SIG-M5 (cell line): ENCODE measurements at places on chromosomes 4 and X.

DNA sequence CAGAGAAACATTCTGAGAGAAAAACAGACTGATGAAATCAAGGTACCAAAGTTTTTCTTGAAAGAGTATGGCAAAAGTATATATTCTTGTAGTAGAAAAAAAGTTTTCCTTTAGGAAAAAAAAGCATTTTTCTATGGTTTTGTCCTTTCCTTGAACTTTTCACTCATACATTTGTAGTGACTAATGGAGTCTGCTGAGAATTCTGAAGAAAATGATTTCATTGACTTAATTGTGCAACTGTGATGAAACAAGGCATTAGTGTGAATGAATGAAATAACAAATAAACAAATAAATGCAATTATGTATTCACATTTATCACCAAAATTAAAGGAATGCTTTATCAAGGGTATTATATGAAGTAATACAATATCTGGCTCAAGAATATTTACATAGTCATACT, 5.7 kb downstream of the CSN1S1 start:
- DNase-seq: no peak

DNA sequence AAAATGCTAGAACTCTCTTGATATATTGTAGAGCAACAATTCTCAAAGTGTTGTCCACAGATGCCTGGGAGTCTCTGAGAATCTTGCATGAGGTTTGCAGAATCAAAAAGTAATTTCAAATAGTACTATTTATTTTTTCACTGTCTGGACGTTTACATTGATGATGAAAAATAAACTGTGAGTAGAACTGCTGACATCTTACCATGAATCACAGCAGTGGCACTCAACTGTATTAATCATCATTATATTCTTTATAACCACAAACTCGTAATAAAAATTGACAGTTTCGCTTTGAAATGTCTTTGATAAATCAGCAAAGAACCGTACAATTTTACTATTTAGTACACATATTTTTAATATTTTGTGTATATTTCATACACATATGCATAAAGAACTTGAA, 94.5 kb downstream of the NAF1 start:
- no peak for DNase-seq

DNA sequence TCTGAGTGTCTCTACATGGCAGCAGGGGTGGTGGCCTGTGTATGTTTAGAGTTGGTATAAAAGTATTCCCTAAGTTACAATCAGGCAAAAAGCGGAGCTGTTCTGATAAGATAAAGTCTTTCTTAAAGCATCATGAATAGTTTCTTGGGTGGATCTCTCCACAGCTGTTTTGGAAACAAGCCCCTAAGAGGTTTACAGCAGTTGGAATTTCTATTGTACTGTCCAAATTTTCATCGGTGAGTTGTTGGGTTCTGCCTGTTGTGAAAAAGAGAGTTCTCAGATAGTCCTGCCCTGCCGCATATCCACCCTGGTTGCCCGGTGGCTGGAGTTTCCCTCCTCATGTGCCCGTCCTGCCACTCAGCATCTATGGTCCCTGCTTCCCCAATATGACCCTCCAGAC, 50.1 kb downstream of the C4orf51 start:
- DNase-seq: no peak

DNA sequence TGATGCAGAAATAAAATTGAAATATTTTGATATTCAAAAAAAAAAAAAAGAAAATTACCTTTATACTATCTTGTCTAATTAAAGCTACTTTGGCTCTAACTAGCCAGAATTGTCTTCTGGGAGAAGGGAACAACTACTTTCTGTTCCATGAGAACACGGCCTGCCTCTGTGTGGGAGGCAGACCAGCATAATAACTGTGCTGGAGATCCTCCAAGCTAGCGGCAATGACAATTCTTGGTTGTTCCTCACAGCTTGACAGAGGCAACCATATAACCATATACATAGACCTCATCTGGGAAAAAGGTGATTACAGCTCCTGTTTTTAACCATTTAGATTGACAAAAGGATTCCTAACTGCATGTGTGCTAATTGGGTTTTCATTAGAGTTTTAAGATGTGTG, 95.7 kb downstream of the RBMX2 start:
- no peak for DNase-seq

- no peak for DNase-seq
Observed at GRCh38 chr4:163495900-163496299, 1.4 kb downstream of the TMA16 start.

DNA sequence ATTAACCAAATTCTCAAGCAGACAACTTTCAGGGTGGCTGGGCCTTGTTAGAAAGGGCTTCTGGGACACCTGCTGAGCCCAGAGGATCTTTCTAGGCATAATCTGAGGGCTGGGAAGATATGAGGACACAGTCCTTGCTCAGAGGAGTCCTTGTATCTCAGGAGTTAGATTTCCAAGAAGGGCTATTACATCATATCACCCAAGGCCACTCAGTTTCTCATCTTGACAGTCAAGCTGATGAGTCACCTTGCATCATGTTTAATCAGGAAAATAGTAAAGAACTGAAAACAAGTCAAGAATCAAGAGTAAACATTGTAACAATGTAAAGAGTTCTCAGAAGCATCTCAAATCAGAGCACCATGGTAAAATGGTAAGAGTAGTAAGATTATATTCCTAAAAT, 4.0 kb downstream of the PCYT1B start:
- no peak for DNase-seq

DNA sequence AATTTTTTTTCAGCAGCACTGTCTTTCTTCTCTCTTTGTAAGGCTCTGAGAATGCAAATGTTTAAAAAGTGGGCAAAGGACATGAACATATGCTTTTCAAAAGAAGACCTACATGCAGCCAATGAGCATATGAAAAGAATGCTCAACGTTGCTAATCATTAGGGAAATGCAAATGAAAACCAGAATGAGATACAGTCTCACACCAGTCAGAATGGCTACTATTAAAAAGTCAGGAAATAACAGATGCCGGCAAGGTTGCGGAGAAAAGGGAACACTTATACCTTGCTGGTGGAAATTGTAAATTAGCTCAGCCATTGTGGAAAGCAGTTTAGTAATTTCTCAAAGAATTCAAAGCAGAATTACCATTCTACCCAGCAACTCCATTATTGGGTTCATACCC, 51.6 kb downstream of the BMP15 start:
- DNase-seq: no peak

DNA sequence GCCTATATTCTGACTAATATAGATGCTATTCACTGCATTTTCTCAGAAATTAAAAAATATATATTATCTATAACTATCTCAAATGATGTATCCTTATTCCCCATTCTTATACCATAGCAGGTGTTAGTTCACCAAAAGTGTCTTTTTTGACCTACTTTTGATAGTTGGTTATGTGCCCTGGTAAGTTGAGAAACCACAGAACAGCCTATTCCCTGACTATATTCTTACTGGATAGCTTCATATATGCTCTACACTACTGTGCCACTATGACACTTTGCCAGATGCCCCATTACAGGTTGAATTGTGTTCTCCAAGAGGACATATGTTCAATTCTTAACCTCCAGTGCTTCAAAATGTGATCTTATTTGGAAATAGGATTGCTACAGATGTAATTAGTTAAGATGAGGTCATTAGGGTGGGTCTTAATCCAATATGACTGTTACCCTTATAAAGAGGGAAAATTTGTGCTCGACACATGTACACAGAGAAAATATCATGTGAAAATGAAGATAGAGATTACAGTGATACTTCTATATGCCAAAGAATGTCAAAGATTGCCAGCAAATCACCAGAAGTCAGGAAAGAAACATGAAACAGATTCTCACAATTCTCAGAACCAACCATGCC, 76.1 kb downstream of the LRBA start:
- DNase-seq: no peak

DNA sequence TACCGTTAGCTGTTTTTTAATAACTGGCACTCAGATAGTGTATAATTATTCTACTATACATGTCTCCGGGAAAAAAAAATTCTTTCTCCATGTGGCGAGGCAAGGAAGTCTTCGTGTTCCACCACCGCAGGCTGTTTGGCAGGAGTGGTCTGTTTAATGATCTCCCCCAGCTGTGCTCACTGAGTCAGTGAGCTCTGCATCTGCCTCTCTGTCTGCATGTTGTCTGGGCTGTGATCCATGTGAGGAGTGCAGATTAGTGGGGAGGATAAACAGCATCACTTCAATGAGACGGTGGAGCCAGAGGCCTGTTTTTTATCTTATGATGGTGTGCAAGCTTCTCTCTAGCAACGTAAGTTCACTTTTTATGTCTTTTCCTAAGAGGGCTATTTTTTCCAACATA, 69.8 kb downstream of the RPS3A start:
- DNase-seq: no peak

- no peak for DNase-seq
Observed at GRCh38 chr4:77629885-77630284, 24.3 kb downstream of the CXCL13 start.

GRCh38 chr4:127623797-127624083, 9.0 kb upstream of the INTU start:
- no peak for DNase-seq

DNA sequence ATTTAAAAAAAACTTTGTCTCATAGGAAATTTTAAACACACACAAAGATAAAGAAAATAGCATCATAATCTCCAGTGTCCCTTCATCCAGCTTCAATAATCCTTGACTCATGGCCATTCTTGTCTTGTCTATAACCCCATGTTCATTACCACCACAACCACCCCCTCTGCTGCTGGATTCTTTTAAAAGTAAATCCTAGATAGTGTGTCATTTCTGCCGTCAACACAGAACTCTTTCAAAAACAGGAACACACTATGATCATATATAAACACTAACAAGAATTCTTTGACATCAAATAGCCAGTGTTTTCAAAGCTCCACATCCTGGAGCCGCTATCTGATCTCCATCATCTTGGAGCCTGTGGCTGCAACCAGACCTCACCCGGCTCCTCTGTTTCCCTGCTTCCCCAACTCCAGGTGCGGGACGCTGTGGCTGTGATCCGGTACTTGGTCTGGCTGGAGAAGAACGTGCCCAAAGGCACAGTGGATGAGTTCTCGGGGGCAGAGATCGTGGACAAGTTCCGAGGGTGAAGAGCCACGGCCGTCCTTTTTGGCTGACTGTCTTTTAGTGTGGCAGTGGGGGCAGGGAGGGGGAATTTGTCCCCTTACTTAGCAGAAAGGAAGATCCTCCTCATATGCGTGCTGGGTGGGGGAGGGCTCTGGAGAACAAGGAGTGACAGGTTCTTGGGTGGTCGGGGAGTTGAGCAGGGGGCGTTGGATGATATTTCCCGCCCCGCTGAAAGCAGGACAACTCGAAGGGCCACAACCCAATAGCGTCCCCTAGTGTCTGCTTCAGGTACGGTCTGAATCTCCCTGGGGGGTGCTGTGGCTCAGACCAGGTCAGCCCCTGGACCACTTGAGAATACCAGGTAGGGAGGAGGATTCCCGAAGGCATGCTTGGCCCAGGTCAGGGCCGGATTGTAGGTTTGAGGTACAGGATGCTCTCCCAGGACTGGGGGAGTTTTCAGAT, 15.6 kb downstream of the XPNPEP2 start:
- DNase-seq: no peak

DNA sequence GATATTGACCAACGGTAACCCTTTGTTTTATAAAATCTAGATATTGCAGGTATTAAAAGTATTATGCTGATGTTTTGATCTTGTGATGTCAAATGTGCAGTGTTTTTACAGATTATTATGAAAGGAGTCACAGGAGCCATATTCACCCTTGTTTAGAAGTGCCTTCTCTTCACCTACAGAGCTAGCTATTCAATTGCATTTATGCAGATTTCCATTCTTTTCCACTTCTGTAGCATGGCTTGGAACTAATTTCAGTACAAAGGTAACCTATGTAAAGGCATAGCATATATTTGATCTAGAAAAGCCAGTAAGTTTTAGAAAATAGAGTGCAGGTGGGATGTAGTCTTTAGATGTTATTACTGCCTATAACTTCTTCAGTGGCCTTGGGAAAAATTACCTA, 176.2 kb downstream of the GABRB1 start:
- no peak for DNase-seq

DNA sequence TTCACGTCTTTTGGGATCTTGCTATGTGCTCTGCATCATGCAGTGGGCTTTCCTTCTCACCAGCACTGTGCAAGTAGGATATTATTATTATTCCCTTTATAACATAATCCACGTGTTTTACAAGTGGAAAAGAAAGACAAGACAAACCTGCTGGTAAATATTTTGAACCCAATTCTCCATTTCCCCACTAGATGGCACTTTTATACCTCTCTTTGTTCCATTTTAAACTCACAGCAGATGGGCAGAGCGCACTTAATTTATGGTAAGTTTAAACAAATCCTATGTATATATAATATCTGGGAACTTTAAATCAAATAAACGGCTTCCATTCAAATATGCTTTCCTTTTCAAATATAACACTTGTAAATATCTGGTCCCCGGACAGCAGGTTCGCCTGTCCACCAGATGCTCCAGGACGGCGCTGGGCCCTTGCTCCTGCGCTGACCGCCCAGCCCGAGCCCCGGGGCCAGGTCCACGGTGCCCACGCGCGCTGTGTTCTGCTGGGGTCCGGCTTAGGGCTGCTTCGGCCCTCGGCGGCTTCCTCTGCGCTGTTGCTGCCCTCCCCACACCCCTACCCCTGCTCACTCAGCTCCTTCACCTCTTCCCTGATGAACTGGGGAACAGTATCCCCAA, 31.1 kb downstream of the F11 start:
- DNase-seq: no peak

DNA sequence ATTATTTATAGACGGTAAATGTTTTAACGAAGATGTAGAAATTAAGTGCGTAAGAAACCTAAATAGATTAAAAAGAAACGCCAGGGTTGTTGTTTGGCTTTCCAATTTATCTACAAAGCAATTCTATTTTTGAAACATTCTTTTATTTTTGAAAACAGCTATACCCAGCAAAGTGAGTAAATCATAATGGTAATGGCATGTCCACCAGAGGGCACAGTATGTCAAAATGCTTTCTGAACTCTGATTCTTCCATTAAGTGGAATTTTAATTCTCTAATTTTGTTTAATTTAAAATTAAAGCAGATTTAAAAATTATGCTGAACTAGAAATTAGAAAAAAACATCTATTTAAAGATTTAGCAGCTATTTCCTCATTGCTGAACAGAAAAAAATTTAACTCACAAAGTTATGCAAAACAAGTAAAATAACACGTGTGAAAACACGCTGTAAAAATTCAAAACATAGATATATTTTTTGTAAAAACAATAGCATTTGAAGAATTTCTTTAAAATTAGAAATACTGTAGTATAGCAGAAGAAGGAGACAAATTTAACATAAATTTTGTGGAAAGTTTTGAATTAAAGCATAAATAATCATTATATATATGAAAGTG, 26.5 kb downstream of the RASSF6 start:
- no peak for DNase-seq
